Stimulated activated CD4-positive, alpha-beta T cell treated with anti-CD3 and anti-CD28 coated beads, Interleukin-12 subunit alpha, Interleukin-12 subunit beta, amount 100 ng/mL, for 24 hours (primary cell): ENCODE measurements at places on chromosomes 11 and 22.

DNA sequence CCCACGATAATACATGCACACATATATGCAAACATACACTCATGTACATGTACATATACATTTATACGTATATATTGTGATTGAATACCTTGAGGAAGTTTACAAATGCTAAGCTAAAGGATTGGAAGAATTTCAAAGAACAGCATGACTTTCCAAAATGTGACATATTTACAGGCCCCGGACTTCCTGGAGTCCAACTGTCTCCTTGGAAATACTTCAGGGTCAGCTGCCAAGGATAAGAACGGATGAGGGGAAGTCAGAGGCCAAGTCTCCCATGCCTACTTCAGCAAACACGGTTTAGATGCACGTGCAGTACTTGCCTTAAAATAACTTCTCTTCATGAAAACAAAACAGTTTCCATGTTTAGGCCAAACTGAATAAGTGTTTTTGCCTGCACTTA is 213.6 kb downstream of the DYNC2H1 start:
- DNase-seq = no peak

DNA sequence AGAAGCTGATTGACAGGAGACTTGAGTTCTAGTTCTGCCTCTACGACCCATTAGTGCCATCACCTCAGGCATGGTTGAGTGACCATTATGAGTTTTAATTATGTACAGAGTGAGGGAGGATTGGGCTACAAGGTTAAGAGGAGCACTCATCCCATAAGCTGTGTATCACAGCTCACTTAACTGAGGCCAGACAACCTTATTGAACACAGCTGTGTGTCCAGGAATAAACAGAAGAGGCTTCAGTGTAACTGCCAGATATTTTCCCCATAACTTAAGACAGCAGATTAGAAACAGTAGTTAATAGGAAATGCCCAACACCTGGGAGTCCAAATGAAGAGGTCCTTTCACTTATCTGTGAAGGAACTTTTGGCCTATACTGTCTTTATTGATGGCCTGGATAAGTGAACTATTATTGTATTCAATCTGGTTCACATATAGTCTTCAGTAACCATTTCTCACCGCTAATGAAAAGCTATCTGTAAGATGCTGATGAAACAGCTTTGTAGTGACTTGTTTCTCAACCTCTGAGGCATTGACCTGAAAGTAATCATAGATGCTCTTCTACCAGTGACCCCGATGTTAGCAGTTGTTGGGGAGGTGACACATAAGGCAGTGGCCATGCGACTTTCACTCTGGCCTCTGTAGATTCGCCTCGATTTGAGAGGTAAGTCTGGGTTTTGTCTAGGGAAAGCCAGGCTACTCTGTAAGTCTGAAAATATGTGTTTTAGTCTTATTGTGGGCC is 41.7 kb downstream of the YAP1 start:
- DNase-seq = no peak

DNA sequence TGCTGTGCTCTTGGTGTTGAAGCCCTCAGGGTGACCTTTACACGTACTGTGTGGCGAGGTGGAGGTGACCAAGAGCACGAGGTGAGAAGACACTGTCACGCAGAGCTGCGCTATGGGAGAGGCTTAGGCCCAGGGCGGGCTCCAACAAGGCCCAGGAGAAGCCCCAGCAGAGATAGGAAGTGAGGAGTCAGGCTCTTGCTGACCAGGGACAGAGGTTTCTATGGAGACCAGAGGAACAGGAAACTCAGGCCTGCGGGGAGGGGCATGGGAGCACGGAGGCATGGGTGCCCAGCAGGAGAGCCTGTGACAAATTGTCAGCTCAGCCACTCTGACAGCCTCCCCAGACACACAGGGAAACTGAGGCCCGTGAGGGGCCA is 15.8 kb downstream of the DGKZ start:
- DNase-seq = no peak

DNA sequence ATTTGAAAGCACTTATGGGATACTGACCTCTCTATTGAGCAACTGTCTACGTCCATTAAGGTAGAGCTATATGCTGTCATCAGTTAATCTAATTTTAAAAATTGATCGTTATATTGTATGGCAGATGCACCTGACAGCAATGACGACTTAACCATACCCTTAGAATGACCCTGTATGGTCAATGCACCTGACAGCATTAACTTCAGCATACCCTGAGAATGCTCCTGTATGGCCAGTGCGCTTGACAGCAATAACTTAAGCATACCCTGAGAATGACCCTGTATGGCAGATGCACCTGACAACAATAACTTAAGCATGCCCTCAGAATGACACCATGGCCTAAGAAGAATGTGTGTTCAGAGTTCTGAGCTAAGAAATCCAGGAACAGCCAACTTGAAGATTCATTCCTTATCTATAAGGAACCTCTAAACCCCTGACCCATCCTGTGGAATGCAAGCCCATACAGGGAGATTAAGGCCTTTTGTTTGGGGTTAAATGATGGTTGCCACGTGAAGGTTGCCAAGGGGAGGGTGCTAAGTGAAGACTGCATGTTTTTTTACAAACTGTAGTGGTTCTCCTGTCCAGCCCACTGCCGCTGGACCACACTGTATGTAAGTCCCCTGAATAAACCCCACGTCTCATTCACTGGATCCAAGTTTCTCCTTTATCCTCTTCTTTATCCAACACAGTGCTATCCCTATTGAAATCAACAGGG is 138.3 kb downstream of the GUCY1A2 start:
- DNase-seq = no peak

DNA sequence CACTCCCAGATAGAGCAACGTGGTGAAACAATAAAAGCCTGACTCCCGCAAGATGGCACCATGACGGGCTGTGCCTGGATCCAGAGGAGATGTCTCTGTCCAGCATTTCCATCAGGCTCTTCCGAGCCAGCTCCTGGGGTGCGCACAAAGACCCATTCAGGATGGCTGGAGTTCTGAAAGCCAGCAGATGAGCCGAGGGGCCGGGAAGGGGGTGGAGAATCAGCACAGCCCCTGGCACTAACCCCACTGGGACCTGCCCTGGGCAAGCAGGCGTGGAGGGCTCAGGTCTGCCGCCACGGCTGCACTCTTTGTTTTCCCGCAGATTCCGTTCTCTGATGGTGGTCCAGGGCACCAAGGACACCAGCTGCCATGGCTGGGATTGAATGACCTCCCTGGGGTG is 97.2 kb upstream of the BLID start:
- DNase-seq = no peak

GRCh38 chr22:23784215-23784732 is 2.5 kb upstream of the SMARCB1 start:
- no peak for DNase-seq

DNA sequence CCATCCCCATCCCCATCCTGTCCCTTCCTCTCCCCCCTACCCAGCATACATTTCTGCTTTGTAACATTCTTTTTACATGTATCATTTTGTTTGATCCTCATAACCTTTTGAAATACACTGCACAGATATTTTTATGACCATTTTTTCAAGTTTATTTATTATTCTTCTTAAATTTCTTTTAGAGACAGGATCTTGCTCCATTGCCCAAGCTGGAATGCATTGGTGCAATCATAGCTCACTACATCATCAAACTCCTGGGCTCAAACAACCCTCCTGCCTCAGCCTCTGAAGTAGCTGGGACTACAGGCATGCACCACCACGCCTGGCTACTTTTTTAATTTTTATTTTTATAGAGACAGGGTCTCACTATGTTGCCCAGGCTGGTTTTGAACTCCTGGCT is 99.4 kb upstream of the AKIP1 start:
- DNase-seq = no peak

DNA sequence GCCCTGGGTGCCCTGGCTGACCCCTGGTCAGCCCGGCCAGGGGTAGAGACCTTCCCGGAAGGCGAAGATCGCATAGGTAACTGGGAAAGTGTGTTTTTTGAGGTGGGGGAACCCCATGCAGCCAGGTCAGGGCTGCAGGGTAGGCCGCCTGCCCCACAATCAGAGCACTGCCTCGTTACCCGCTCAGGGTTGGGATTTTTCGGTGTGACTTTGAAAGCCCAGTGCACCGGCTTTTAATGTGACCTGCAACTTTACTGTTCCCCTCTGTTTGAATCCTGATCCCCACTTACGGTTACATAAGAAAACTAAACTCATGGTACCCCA is 239.2 kb upstream of the PLET1 start:
- no peak for DNase-seq

- DNase-seq = no peak
Measured at GRCh38 chr11:10866893-10867331, 9.1 kb upstream of the ZBED5 start.

- no peak for DNase-seq
Measured at GRCh38 chr11:113796663-113797259, 17.2 kb downstream of the CLDN25 start.

DNA sequence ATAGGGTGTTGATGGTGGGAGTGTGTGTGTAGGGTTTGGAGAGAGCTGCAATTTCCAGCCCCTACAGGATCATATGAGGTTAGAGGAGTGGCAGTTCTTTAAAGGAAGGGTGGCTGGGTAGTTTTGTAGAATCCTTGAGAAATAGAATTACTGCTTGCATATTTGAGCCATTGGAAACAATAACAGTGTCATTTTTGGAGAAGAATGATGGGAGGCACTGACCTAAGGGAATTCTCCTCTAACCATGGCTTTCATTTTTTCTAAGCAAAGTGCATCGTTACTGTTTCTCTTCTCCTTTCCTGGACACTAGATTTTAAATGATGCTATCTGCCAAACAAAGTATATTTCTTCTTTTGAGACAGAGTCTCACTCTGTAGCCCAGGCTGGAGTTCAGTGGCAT is 66.9 kb upstream of the RRM1 start:
- DNase-seq = no peak

DNA sequence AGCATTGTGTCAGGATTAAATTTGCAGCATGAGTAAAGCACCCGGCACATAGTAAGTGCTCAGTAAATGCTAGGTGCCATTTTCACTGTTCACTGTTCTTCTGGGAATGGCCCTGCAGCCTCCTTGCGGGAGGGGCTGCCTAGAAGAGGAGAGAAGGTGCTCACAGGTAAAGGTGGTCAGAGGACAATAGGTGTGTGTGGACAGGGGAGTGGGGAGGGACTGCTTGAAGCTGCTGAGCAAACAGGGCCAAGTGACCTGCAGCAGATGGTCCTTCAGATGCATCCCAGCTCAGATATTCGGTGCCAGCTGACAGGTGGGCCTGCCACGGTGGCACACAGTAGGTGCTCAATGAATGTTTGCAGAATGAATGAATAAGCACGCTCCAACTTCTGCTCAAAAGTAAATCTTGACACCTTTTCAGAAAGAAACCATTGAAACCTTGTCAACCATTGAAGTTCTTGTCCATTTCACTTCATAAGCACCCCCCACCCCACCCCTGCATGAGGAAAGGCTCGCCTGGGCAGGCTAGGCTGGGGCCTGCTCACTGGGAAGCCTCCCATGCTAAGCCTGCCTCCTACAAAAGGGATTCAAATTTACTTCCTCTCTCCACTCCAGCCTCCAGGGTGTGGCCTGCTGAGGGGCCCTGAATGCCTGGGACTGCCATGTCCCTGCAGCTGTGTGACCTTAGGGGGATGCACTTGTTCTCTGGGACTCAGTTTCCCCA is 1.6 kb downstream of the KIAA0930 start:
- DNase-seq = no peak

DNA sequence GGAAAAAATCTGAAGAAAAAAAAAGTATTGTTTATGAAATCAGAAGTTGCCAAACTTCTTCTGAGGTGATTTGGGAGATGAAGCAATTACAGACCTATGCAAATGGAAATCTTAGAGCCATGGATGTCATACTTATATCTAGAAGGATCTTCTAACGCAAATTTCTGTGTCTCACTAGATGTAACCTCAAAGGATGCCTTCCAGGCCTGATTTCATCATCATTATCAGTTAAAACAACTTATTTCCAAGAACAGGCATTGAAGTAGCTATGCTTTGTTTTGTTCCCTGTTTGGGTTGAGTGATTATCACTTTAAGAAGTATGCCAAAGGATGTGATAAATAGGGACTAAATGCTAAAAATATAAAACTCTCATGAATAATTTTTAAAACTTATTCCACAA is 43.9 kb upstream of the ANGPTL5 start:
- DNase-seq = no peak

- DNase-seq = no peak
Measured at GRCh38 chr11:47399860-47400767, 8.3 kb upstream of the SLC39A13 start.

GRCh38 chr11:5631969-5632635 is 7.3 kb downstream of the TRIM34 start:
- no peak for DNase-seq

GRCh38 chr11:43376594-43376993 is 17.9 kb downstream of the TTC17 start:
- no peak for DNase-seq

DNA sequence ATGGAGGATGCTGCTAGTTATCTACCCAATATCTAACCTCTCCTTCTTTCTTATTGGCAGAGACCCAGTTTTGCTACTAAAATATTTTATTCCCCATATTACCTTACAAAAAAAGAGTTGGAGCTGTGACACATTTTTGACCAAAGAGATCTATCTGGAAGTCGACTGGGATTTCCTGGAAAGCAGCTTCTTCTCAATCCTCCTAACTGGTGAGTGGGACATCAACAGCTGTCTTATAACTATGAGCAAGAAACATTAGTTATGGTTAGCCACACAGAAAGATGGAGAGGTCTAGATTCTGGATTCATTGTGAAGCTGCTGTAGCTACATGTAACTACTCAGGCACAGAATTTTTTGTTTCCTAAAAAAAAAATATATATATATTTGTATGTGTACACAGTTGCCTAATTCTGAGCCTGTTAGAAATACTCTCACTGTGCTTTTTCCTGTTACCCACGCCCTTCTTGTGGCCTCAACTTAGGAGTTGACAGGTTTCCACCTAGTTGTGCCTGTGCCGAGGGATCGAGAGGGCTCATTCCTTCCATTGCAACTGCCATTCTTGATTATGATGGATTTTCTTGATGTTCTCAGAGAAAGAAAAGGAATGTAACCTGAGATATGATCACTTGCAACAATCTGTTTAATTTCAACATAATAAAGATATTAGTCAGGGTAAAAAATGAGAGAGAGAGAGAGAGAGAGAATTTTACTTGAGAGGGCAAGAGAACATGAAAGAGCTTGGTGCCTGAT is 142.0 kb downstream of the SLC17A6 start:
- DNase-seq = no peak

DNA sequence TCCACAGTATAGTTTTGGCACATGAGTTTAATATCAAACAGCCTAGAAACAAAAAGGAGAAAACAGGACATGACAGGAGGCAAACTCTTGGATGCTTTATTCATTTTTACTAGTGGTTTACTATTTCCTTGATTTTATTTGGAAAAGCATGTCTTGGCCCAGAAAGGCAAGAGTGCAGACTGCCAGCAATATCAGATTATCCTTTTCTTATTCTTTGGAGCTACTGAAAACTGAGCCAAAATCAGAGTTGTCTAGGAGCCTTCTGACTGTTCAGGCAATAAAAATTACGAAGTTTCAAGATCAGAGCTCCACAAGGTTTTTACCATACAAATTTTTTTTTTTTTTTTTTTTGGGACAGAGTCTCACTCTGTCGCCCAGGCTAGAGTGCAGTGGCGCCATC is 16.0 kb downstream of the CELF1 start:
- no peak for DNase-seq

GRCh38 chr11:62445314-62445740 is 26.5 kb downstream of the SCGB1A1 start:
- DNase-seq = no peak

DNA sequence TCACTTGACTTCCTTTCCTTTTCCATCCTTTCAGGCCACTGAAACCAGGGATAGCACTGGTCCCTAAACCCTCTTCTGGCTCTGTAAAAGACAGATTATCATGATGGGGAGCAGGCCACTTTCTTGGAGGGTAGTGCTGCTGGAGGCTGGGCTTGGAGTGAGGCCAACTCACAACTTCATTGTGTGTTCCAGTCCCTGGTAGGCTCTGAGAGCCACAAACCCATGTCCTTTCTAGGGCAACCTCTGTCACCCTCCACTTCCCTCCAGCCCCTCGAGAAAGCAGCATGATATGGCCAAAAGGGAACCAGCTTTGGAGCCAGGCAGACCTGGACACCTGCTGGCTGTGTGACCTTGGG is 2.3 kb downstream of the TKFC start:
- no peak for DNase-seq
